NCI-H1092 treated with DMSO at 0.1 percent for 48 hours (cell line): ENCODE measurements at places on chromosomes 2 and 18.

- DNase-seq, result no peak
Observed at GRCh38 chr2:197292619-197293018, 18.0 kb downstream of the ANKRD44 start.

- no peak for DNase-seq
Observed at GRCh38 chr18:37539236-37539635, 26.4 kb downstream of the CELF4 start.

- no peak for DNase-seq
Observed at GRCh38 chr2:24621779-24622538, 130.9 kb downstream of the NCOA1 start.

DNA sequence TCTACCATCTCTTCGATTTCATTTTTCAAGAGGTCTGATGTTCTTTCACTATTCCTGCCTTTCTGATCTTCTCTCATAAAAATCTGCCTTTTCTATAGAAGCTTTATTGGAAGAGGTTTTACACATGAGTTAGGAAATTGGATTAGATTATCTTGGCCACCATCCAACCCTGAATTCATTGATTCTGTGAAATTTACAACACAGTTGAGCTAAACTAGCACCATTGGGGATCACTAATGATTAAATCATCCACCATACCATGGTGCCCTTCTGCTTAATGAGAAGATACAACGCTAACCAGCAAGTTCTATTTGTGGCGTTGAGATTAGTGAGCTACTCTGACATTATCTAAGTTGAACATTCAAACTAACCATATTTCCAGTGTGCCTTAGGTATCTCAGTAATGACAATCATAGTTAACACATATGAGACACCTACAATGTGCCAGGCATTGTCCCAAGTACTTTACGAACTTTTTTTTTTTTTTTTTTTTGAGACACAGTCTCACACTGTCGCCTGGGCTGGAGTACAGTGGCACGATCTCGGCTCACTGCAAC lies 17.3 kb upstream of the LBH start:
- DNase-seq, result no peak

DNA sequence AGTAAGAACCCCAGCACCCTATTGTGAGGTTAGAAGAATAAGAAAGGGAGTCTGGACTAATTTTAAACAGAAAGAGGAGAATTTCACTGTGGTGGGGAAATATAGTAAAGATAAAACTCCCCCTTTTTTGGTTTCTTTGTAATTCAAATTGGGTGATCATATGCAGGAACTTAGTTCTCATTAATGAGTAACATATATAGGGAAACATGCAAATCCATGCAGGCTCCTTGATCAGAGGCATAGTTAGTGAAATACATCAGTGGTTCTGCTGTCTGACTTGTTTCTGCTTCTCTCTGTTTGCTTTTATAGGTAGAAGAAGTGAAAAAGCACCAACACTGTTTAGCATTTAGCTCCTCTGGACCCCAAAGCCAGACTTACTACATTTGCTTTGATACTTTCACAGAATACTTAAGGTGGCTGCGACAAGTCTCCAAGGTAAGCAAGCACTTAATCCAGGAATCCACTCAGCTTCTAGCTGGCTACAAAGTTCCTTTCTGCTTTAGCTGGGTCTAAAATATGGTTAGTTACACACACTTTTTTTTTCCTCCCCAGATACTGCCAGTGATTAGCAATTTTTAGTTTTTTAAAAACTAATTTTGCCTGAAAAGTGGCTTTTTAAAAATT lies 123.2 kb downstream of the PHLPP1 start:
- DNase-seq, result no peak

DNA sequence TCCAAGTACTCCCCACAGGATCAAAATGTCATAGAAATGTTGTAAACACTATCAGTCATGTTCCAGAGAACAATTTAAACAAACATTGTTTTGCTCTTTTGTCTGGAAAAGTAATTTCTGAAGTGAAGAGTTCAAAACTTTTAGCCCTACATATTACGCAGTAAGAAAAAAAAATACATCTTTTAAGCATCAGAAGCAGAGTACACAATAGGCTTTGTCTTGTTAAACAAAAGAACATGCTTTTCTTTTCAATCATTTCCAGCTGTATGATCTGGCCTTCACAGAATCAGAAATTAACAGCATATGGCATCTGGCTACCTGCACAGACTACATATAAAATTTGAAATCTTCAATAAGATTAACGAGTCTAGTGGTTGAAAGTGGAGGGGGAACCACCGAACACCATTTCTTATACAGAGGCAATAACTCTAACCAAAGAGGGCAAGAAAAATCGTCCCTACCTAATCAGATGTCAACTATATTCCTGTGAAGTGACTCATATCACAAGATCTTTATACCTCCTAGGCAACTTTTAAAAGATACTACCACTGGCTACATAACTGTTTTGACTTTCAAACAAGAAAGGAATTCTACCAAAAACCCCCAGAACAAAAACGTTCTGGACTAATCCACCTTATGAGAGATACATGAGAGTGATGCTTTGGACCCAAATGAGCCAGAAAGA lies 149.3 kb downstream of the EXOC6B start:
- DNase-seq, result no peak

GRCh38 chr2:156333951-156334495 lies 1.5 kb upstream of the NR4A2 start:
- DNase-seq, result peak; percentile 27

DNA sequence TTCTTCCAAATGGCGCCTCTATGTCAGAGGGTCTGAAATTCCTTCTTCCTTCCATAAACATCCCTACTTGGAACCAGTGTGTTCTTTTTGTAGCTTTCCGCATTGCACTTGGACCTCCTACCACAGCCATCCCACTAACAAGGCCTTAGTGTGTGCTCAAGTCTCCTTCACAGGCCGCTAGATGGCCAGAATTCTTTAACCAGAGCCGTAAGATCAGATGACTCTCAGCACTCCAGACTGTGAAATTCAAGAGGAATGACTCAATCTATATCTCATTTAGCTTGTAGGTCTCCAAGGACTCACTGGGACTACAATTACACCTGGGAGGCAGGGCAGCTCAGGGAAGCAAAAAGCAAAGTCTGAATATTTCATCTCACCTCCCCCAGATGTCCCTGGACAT lies 298.9 kb downstream of the EIPR1 start:
- no peak for DNase-seq

- no peak for DNase-seq
Observed at GRCh38 chr2:234955091-234955591, 3.3 kb downstream of the SH3BP4 start.

DNA sequence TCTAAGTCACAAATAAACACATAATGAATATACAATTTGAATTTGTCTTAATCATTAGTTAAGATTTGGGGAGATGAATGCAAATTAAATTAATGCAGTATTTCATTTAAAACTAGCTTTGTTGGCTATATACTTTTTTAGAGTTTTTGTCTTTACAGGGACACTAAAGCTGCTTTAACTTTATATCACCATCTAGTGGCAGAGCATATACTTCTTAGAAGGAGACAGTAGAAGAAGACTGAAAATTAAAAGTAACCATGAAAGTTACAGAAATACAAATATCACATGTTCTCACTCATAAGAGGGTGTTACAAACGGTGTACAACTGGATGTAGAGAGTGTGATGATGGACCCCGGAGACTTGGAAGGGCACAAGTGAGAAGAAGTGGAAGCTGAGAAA lies 268.3 kb upstream of the NETO1 start:
- DNase-seq, result peak; percentile 56

GRCh38 chr18:49025426-49025766 lies 74.6 kb upstream of the SMAD7 start:
- DNase-seq, result no peak

GRCh38 chr2:119333360-119333759 lies 33.3 kb downstream of the C2orf76 start:
- DNase-seq, result no peak

GRCh38 chr2:16179701-16180416 lies 239.5 kb downstream of the MYCN start:
- DNase-seq, result no peak

GRCh38 chr2:47310801-47311560 lies 92.0 kb upstream of the MSH2 start:
- no peak for DNase-seq

DNA sequence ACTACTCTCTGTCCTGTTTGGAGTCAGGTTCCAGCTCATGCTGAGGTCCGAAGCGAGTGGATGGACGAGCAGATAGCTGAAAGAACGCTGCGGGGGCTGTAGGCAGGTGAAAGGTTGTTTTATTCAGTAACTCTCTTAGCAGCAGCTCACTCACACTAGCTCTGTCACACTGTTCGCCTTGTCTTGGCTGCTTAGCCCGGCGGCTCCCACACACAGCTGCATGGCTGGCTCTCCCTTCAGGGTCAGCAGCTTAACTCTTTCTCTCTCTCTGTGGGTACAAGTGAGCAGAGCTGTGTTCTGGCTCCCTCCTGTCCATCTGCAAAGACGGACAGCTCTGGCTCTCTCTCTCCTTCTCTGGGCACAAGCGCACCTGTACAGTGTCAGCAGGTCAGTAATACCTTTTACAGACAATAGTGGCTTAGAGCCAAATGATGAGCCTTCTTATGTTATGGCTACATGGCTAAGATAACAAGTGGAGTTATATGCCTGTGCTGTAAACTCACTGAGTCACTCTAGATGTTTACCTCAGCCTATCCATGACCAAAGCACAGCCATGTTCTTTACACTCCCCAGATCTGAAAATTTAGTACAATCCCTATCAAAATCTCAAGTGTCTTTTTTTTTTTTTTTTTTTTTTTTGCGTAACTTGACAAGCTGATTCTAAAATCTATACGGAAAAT lies 149.3 kb downstream of the GALNT1 start:
- no peak for DNase-seq

DNA sequence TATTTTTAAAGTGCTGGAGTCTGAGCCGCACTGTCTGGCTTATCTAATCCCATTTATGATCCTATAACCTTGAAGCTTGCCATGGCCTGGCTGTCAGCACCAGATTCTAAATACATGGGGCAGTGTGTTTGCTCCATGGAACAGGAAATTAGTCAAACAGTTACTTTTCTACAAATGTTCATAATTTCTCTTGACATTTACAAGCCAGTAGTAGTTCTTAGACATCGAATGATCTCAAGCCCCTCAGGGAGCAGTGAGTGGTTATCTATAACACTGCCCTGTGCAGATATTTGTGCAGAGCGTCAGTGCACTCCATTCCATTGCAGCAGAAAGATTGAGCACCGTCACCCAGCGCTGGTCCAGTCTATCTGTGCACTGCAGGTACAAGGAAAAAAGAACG lies 205.2 kb downstream of the AGPS start:
- DNase-seq, result no peak

DNA sequence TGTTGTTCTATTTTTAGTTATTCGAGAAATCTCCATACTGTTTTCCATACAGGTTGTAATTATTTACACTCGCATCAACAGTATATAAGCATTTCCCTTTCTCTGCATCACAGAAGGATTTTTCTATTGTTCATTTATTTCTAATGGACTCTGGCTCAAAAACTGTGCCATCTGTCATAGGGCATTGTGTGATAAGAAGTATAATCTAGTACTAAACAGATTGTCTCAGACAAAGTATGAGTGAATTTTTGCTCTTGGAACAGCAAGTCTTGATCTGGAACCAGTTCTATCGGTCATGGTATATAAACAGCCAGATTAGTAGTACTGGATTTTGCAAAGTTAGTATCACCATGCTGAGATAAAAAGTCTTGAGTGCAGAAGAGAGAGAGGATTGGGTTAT lies 145.8 kb downstream of the KIAA1328 start:
- DNase-seq, result no peak

GRCh38 chr18:52367953-52368742 lies 28.2 kb downstream of the DCC start:
- DNase-seq, result no peak

DNA sequence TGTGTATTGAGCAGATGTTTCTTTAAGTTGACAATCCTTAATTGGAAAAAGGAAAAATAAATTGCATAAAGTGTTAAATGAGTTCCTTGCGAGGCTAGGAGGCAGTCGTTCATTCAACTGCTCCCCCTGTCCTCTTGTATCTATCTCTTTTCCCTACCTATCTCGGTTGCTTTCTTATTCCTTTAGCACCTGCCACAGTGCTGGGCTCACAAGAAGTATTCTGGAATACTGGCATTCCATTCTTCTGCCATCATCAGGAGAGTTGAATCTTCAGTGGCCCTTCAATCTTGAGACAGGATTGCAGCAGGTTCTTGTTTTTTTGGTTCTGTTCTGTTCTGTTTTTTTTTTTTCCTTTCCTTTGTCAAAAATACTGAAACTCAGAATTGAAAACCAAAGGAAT lies 143.1 kb upstream of the AQP4 start:
- DNase-seq, result no peak

- DNase-seq, result no peak
Observed at GRCh38 chr2:85064927-85065577, 68.1 kb upstream of the TCF7L1 start.

DNA sequence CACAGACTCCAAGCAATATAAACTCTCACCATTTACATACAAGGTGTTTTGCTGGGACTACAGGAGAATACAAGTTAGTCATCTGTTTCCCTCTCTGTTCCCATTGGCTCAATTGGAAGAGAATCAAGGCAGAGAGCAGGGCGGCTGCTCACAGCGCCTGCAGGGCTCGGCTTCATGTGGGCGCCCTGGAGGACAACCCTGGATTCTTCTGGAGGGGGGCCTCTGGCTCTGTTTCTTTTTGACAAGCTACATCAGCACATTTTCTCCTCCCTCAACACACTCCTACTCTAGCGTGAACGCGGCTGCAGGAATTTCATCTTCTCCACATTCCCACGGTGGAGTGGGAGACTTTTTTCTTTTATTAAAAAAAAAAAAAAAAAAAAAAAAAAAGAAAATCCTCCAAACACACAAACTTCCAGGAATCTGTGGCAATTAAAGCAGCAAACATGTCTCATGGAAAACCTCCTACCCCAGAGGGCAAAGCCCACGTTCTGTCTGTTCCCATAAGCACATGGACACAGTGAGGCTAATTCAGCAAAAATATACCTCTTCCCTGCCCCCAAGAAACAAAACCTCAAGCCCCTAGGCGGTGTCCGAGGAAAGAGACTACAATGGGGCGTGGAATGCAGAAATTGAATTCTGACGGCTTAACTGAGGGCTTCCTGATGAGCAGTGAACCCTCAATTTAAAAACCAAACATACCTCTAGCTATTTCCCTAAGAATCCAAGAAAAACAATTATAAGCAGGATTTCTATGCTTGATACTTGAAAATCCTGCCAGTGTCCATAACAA lies 50.6 kb downstream of the PARD6G start:
- no peak for DNase-seq
